ENCODE measurements at places on chromosomes 5 and 9. TPM values are rescaled to one million over a fixed set of nuclear protein-coding genes. Genes with fewer than 3 reads are reported as not detected.

The UGT3A1 gene
- not detected for total RNA-seq

The SPINK5 gene
- 0.91 TPM for total RNA-seq

The PTPRD gene
- 23.2 TPM for total RNA-seq

The FAT2 gene
- total RNA-seq: not detected

The PCDHA10 gene
- total RNA-seq: 0.07 TPM

The ROPN1L gene
- 0.60 TPM for total RNA-seq

All from endothelial cell of umbilical vein (primary cell).